ENCODE measurements at places on chromosomes 7 and 10.

GRCh38 chr7:23918286-23918685 is 208.3 kb downstream of the STK31 start:
- no peak for DNase-seq

- no peak for DNase-seq
These were observed 12.8 kb downstream of the BRI3 start for GRCh38 chr7:98294326-98294725.

- DNase-seq: peak; percentile 98
These were observed 87.3 kb upstream of the KAT6B start for GRCh38 chr10:74738985-74739567.

- DNase-seq: peak; percentile 38
These were observed 139.4 kb downstream of the EPC1 start for GRCh38 chr10:32207544-32207943.

GRCh38 chr10:5615316-5615715 is 51.1 kb downstream of the ASB13 start:
- DNase-seq: no peak

- no peak for DNase-seq
These were observed 302.0 kb downstream of the TWIST1 start for GRCh38 chr7:18815261-18815960.

GRCh38 chr10:4181081-4181480 is 396.1 kb upstream of the KLF6 start:
- DNase-seq: no peak
